Midbrain (tissue), 1 donor: ENCODE measurements at places on chromosomes 7 and 10.

DNA sequence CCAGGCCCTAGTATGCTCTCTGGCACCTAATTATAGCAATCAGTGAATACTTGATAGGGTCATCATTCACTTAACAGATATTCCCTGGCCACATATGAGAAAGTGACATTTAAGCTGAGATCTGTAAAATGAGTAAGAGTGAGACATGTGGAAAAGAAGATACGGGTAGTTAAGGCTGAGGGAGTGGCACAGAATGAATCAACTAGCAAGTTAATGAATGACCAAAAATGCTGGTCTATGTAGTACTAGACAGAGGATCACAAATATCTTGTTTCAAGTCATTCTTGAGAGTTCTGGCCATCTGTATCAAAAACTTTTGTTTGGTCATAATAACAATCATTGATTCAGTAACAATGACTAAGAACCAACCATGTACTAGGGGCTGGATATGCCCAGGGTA lies 954.9 kb downstream of the CNTNAP2 start:
- DNase-seq = no peak

- no peak for DNase-seq
These were observed 18.5 kb upstream of the TTYH3 start for GRCh38 chr7:2613098-2613930.

DNA sequence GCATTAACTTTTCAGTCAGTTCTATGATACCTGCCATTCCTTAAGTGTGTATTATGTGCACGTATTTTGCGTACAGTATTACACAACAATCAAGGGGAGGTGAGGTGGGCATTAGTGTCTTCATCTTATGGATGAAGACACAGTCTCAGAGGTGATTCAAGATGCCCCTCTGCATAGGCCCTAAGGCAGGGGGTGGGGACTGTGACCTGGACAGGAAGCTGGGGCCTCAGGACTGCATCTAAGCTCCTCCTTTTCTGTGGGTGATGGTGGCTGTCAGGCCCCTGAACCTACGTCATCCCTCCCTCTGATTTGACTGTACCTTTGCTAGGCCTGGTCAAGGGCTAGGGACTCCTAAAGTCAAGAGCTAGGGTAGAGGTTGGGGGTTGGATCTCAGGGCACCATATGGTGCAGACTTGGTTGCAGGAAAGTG lies 38.9 kb downstream of the HK1 start:
- DNase-seq = no peak

DNA sequence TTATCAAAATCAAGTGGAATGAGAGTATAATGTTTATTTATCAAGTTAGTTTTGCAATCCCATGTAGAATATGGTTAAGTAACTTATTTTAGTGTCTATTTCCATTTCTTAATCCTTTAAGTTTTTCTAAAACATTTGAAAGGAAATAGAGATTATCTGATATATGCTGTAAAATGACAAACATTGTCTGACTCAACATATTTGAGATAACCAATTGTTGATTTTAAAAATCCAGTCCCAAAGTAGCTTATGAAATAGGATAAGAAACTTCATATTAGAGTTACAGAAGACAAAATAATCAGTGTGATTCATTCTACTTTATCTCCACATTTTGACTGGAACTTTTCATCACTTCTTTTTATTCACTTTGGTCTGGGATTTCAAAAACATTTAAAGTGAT lies 38.7 kb upstream of the CDK1 start:
- no peak for DNase-seq

GRCh38 chr10:59358576-59358975 lies 3.8 kb downstream of the FAM13C start:
- no peak for DNase-seq

GRCh38 chr7:151660141-151660540 lies 140.4 kb upstream of the RHEB start:
- no peak for DNase-seq

GRCh38 chr7:37013771-37014170 lies 289.5 kb upstream of the AOAH start:
- no peak for DNase-seq

GRCh38 chr10:34112171-34112782 lies 702.8 kb downstream of the PARD3 start:
- no peak for DNase-seq

DNA sequence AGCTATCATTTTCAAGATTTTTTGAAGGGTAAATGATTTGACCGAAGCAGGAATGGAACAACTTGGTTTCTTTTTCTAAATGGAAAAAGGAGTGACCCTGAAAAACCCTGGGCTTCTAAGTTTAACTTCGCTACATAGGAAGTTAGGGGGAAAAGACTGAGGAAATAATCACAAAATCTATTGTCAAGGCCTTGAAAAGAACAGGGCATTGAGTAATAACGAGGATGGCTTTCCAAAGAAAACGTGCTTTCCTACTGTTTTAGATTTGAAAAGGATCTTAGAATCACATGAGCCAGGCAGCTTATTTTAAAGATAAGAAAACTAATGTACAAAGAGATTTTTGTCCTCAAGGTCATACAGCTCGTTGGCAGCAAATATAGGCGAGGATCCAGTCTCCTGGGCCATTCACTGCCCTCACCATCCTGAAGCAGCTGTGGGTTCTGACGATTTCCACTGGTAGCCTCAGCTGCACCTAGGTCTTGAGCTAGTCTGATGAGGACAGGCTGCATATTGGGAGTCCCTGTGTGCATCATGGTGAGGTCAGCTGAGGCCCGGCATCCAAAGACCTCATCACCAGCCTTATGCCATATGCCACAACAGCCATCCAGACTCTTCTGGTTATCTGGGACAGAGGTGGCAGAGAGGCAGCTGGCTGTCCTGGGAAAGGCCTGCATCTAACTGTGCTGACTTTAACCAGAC lies 384.7 kb upstream of the NRP1 start:
- DNase-seq = no peak

DNA sequence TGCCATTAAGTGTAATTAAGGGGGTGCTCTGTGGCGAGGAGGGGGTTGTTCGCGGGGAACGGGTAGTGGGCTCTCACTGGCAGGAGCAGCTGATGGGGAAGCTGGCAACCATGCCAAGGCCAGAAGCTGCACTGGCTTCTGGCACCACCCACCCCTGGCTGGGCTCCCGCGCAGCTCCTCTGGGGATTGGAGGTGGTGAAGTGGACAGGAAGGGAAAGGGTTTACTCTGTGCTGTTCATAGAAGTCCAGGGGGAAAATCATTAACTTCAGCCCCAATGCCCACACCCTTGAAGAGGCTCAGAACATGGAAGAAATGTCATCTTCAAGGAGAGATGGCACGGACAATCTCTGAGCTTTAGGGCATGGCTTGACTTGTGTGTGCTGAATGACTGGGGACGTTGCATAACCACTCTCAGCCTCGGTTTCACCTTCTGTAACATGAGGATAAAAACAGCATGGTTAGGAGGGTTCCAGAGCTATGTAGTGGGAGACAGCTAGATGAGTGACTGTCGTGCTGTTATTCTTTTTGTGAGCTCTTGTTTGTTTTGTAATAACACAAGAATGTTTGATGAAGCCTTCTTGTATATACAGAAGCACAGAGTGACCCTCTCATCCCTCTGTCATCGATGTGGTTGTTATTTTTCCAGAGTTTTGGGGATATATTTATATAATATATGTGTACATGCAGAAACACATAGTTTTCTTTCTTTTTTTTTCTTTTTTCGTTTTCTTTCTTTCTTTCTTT lies 29.9 kb downstream of the KAZALD1 start:
- DNase-seq = no peak

DNA sequence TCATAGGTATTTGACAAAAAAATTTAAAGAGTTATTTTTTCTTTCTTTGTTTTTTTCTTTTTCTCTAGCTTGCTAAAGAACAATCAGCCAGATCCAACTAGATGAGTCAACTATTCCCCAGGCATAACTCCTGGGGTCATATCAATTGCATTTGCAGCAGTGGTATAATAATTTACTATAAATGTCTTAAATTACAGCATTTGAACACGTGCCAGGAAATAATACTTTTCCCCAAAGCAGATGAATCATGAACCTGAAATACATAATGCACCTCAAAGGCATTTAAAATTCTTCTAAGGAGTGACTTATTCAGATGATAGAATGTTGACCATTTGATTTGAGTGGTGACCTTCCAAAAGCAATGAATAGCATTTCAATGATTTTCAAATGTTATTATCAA lies 190.1 kb downstream of the LRRTM3 start:
- no peak for DNase-seq

DNA sequence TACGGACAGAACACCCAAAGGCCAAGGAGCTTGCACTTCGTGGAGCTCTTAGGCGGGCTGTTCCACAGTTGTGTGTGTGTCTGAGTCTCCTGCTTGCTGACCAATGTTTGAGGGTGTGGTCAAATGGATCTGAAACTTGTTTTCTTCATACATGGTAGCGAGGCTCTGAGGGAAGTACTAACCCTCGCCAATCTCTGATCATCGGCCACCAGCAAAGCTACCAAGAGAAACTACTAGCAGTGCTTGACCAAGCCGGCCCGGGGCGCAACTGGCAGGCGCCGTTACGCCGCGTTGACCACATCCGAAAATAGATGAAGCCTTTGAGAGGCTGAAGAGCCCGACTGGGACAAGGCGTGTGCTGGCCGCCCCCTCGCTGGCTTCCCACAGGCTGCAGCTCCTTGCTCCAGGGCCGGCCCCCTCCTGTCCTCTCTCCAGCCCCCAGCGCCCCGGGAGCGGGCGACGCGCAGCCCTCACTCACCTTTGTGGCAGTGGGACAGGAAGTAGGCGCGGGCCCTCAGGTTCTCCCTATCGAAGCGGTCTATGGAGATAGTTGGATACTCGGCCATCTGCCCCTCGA lies 384 bp downstream of the DCLRE1C start:
- no peak for DNase-seq

DNA sequence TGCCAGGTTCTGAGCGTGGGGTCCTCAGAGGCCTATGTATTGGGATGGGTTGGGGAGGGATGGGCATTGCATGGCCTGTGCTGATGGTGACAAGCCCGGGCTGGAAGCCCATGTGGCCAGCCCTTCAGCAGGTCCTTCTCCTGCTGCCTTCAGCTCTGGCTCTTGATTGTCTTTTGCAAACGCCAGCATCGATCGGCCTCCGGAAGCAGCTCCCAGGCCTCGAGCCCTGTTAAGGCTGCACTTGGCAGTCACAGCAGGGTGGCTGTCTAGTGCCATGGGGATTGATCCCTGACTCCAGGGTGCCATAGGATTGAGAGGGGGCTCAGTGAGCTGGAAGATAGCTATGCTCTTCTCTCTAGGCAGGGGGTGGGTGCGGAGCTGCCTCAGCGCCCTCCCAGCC lies 51.4 kb downstream of the CDH23 start:
- DNase-seq = no peak

GRCh38 chr10:72322030-72322279 lies 32.8 kb downstream of the DNAJB12 start:
- DNase-seq = no peak

DNA sequence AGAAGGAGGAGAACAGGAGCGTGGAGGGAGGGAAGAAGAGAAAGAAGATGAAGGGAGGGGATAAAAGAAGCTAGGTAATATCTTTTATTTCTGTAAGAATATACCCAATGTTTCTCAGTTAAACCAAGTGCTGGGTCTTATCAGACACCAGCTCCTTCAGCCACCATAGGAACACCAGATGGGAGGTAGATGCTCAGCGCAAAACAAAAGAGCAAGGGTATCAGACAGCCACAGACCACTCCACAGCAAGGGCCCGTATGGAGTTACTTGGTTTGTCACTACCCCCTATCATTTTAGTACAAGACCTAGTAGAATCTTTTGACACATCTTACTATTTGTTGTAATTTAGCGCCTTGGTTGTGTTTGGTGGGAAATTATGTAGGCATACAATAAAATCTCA lies 65.9 kb upstream of the FAM133B start:
- no peak for DNase-seq

GRCh38 chr10:62034096-62034640 lies 132.7 kb downstream of the ARID5B start:
- no peak for DNase-seq

GRCh38 chr10:118793545-118793944 lies 38.8 kb upstream of the CACUL1 start:
- DNase-seq = no peak

- no peak for DNase-seq
These were observed 42.1 kb downstream of the ST8SIA6 start for GRCh38 chr10:17412323-17412722.

GRCh38 chr7:109460296-109460695 lies 890.6 kb downstream of the DNAJB9 start:
- no peak for DNase-seq

DNA sequence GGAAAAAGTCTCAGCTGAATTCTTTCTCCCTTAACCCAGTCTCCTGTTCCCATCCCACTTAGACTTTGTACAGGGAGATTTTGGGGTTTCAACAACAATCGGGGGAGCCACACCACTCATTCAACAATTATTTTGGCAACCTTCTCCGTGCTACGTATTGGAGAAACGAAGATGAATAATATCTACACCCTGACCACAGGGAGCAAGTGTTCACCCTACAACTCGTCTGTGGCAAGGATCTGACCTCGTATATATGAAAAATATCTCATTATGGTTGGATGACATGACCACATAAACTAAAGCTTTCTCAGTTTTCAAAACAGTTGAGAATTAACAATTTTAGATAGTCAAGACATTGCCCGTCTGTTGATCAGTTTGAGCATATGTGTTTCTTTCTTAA lies 302.1 kb downstream of the CACNA2D1 start:
- DNase-seq = no peak
